B cell (primary cell): ENCODE measurements at places on chromosomes 13 and 19. TPM values are rescaled to one million over a fixed set of nuclear protein-coding genes. Genes with fewer than 3 reads are reported as not detected.

The LILRB1 gene
- total RNA-seq: 136 and 138 TPM in 2 replicates

The CLEC17A gene
- total RNA-seq: 121 and 127 TPM in 2 replicates

The GPC6 gene
- total RNA-seq: not detected in 2 replicates

The FAM216B gene
- not detected in 2 replicates for total RNA-seq

The GPR12 gene
- total RNA-seq: not detected in 2 replicates

The DMPK gene
- total RNA-seq: 58.3 and 63.0 TPM in 2 replicates
